ENCODE measurements at places on chromosomes 4 and X.

GRCh38 chr4:12926189-12927066, 557.7 kb downstream of the RAB28 start:
- no peak for DNase-seq

DNA sequence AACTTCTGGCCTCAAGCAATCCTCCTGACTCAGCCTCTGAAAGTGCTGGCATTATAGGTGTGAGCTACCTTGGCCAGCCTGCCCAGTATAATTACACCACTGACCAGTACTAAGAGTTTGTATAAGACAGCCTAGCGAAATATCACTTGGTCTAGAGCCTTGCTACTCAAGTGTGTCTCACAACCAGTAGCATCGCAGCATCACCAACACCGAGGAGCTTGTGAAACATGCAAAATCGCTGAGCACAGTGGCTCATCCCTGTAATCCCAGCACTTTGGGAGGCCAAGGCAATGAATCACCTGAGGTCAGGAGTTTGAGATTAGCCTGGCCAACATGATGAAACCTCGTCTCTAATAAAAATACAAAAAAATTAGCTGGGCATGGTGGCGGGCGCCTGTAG, 102.0 kb upstream of the GATB start:
- DNase-seq, result no peak

- no peak for DNase-seq
Observed at GRCh38 chr4:81623434-81623833, 151.7 kb upstream of the RASGEF1B start.

DNA sequence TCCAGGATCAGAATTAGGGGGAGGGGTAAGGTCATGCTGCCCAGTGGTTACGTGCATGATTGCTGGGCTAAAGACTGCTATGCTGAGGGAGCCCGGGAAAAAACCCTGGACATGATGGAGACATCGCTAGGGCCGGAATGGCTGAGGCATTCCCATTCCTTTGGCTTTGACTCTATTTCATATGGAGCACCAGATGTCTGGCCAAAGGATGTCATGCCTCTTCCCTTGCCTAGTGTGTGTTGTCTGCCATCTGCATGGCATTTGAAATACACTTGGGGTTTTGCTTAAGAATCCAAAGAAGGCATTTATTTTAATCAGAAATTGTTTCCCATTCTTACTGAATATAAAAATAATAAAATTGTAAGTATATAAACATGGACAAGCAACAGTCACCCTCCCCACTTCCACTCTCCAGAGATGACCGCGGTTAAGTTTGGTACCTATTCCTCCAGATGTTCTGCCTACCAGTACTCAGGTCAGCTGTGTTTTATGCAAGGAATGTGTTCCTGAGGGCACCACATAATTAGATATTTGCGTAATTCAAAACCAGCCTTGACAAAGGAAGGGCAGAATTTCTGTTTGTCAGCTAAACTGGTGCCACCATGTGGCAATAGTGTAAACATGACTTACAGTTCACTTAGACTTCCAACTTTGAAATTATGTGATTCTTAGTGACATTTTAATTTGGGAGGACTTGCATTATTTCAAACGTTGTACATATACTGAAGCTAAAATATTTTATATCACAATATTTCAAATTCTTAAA, 105.9 kb downstream of the CT47B1 start:
- no peak for DNase-seq

- no peak for DNase-seq
Observed at GRCh38 chrX:7179446-7179845, 31.5 kb upstream of the PUDP start.

DNA sequence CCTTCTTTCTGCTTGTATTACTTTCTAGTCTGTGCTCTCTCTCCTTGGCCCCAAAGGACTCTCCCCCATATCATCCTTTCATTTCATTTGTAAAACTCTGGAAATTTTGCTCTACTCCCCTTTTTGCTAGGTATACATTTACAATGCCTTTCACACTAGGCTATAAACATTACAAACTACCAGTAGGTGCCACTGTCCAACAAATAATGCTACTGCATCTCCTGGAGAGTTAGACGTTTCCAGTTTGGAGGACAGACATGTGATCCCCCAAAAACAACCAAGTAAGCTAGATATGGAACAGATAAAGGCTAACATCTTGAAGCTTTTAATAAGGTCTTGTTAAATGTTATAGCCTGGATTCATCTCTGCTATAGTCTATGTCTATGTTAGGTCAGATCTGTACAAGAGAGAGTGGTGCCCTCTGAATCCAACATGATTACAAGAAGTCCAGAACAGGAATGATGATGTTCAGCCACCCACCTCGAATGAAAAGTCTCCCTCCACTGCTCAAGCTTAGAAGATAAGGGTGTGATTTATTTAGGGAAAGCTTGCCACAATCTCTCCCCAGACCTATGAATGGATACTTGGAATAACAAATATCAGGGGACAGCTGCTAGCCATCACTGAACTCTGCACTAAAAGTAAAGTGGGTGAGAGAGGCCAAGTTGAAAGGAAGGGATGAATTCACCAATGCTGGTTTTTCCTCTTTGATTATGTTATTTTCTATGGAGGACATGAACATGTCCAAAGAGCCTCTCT, 14.3 kb downstream of the CBR4 start:
- DNase-seq, result no peak

GRCh38 chr4:159655547-159655946, 552.7 kb downstream of the RAPGEF2 start:
- DNase-seq, result no peak

GRCh38 chr4:95601356-95601755, 52.6 kb upstream of the UNC5C start:
- DNase-seq, result no peak

Measured in stimulated activated CD8-positive, alpha-beta memory T cell treated with anti-CD3 and anti-CD28 coated beads, Interleukin-15, amount 100 ng/mL, for 4 hours (primary cell).